ENCODE measurements at places on chromosomes 3 and 15. TPM values are rescaled to one million over a fixed set of nuclear protein-coding genes. Genes with fewer than 3 reads are reported as not detected.

GOLGA8G gene
- not detected for total RNA-seq

NR2F2 gene
- 20.6 TPM for total RNA-seq

PTX3 gene
- total RNA-seq = 602 TPM

ZNF385D gene
- total RNA-seq = not detected

KBTBD13 gene
- not detected for total RNA-seq

Measured in placental pericyte (primary cell).